Stimulated activated naive CD8-positive, alpha-beta T cell treated with anti-CD3 and anti-CD28 coated beads, Interleukin-15, amount 100 ng/mL, for 72 hours (primary cell): ENCODE measurements at places on chromosomes 16 and 17.
A peak's percentile ranks its signal among the peaks of the same experiment; 100 is the strongest.

DNA sequence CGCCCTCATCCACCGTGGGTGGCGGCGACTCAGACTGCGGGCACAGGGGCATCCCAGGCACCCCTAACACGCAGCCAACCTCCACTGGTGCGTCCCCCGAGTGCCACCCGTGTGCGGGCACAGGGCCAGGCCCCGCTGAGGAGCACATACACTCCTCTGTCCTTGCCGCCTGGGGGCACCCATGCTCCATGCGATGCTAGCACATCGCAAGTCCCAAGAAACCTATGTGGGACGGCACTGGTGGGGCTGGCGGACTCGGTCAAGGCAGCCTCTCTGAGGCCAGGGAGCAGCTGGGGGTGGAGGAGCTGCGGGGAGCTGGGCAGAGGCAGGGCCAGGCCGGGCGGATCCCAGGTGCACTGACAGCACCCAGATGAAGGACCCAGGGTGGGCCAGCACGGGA, 4.0 kb downstream of the ZNF598 start:
- no peak for DNase-seq

GRCh38 chr17:56601591-56601990, 8.1 kb downstream of the NOG start:
- no peak for DNase-seq

DNA sequence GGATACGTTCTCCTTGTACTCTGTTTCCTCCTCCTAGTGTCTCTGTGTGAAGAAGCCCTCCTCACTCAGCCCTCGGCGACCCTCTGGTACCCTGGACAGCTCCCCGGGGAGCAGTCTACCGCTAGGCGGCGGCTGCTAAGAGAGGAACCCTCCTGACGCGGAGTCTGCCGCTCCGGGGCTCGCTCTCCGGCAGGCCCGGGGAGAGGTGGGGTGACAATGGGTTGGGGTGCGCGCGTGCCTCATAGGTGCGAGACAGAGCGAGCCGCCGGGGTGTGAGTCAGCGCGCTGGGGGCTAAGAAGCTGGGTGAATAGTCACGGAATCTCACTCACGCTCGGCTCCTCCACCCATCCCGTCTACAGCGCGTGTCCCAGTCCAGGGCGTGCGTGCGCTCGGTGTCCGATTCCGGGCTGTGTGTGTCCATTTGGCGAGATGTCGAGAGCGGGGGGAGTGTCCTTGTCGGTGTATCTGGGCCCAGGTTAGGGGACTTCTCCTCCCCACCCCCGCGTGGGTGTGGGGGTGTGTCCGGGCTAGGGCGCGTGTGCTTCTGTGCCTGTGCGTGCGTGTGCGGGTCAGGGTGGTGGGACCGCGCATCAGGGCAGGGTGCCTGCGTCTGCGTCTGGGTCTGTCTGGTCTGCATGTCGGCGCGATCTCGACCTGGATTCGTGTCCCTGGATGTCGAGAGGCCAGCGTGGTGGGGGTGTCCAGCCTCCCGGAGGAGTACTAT, 577 bp upstream of the HS3ST2 start:
- peak; percentile 13 for DNase-seq

DNA sequence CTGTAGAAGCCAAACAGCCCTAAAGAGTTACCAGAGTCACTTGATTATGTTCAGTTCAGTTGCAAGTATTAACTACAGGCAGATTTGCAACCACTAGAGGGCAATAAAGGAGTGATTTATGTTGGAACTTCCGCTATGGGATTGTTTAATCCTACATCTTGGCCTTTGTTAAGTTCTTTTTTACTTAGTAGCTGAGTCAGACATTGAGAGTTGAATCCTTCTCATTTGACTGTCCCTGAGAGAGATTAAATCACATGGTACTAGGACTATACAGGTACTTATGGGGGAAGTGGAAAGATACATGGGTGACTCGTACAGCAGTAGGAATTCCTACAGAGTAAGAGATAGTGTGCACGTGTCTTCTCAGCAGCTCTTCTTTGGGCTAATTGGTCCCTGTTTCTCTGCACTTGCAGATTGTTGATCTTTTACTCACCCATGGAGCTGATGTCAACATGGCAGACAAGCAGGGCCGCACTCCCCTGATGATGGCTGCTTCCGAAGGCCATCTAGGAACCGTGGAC, 40.3 kb downstream of the CYB561 start:
- DNase-seq: no peak

- no peak for DNase-seq
Observed at GRCh38 chr17:67025216-67025792, 19.1 kb upstream of the CACNG1 start.

DNA sequence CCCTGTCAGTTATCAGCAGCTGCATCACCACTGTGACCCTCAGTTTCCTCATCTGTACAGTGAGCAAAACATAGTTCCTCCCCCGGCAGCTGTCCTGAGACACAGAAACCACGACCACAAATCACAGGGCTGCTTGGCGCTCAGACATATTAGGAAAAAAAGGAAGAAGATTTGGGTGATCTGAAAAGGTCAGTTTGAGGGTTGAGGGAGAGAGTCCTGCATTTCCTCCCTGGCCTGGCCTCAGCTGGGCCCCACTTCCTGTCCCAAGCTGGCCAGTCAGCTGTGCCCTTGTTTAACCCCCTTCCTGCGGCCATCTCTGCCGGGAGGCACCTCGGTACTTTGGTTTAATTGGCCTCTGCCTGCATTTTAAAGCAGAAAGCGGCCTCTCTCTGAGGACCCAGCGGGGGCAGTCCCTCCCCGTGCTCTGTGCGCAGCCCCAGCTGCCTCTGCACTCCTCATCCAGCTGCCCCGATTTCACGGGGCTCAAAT, 24.0 kb upstream of the CIBAR2 start:
- DNase-seq: no peak

GRCh38 chr17:78184351-78184750, 2.5 kb downstream of the TK1 start:
- no peak for DNase-seq

GRCh38 chr17:74682471-74683190, 30.1 kb downstream of the CD300LF start:
- no peak for DNase-seq

DNA sequence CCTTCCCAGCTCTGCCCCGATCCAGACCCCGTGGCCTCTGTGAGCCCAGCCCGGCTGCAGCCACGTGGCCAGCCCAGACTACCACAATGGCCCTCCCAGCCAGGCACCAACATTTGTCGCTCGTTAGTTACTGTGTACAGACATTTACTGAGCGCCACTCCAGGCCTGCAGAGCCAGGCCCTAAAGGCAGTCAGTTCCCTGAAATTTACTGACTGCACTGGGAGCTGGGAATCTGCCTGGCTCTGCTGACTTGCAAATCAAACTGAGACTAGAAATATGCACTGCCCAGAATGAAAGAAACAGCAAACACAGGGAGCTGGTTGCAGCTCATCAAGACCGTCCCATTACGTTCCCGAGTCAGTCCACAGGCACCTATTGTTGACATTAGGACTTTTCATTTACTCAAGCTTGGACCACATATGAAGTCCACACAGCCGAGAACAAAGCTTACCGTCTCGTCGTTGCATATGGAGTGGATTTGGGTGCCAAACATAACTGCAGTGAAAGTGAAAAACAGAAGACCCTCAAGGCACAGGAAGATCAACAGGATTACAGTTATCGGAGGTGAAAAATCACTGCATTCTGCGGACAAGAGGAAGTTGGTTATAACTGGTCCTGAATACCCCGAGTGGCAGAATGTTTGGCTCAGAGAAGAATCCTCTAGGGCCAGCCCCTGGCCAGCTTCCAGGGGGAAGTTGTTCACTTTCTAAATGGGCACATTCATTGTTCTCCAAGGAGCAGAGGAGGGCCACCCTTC, 34.5 kb downstream of the ZDHHC7 start:
- DNase-seq: no peak

DNA sequence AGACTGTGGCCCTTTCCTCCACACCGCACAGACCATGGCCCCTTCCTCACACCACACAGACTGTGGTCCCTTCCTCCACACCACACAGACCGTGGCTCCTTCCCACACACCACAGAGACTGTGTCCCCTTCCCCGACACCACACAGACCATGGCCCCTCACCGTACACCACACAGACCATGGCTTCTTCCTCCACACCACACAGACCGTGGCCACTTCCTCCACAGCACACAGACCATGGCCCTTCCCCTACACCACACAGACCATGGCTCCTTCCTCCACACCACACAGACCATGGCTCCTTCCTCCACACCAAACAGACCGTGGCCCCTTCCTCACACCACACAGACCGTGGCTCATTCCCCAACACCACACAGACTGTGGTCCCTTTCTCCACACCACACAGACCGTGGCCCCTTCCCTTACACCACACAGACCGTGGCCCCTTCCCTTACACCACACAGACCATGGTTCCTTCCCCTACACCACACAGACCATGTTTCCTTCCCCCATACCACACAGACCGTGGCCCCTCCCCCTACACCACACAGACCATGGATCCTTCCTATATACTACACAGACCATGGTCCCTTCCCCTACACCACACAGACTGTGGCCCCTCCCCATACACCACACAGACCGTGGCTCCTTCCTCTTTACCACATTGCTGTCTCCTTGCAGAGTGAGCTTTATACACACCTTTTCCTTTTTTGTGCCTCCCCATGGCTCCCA, 297.5 kb upstream of the FOXF1 start:
- DNase-seq: no peak

DNA sequence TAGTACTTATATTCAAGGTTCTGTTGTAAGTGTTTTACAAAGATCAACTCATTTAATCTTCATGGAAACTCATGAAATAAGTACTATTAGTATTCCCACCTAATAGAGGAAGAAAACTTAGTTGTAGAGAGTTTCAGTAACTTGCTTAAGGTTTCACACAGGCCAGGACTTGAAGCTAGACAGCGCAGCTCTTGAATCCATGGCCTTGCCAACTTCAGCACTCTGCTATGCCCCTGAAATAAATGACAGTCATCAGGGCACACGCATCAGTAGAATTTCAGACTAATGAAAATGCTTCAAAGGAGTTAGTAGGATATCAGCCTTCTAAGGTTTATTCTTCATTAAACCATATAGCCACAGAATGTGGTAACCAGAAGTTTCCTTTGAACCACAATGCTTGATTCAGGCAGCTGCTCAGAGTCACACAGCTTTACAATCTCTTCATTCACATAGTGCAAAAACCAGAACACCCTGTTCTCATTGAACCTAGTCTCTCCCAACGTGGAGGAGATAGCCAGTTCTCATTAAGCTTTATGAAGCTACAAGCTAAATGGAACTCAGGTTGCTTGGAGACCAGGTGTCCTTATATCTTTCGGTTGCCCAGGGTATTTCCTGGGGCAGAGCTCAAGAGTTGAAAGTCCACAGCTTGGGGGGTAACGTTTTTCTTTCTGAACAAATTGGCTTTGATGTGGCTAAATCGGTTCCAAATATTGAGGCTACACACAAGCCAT, 39.7 kb downstream of the KCNJ2 start:
- DNase-seq: no peak

DNA sequence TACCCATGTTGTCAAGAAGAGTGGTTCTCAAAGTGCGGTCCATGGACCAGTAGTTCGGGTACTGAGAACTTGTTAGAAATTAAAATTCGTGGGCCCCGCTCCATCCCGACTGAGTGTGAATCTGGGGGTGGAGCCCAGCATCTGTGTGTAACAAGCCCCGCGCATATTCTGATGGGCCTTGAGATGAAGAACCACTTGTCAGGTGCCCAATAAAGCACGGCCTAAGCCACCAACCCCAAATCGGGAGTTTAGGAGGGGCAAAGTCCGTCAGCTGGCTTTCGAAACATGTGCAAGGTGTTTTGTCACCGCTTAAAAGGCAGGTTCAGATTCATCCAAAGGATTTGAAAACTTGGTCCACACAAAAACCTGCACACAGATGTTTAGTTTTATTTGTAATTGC, 29.5 kb downstream of the PSMD12 start:
- DNase-seq: no peak

- DNase-seq: no peak
Observed at GRCh38 chr17:55926276-55926990, 175.6 kb downstream of the PCTP start.
